CD4-positive, alpha-beta T cell treated with Interleukin-12 subunit alpha and Interleukin-12 subunit beta, for 1 hour (primary cell): ENCODE measurements at places on chromosomes 1 and 21.

GRCh38 chr1:206961668-206962067 lies 8.6 kb downstream of the FCAMR start:
- DNase-seq, result no peak

DNA sequence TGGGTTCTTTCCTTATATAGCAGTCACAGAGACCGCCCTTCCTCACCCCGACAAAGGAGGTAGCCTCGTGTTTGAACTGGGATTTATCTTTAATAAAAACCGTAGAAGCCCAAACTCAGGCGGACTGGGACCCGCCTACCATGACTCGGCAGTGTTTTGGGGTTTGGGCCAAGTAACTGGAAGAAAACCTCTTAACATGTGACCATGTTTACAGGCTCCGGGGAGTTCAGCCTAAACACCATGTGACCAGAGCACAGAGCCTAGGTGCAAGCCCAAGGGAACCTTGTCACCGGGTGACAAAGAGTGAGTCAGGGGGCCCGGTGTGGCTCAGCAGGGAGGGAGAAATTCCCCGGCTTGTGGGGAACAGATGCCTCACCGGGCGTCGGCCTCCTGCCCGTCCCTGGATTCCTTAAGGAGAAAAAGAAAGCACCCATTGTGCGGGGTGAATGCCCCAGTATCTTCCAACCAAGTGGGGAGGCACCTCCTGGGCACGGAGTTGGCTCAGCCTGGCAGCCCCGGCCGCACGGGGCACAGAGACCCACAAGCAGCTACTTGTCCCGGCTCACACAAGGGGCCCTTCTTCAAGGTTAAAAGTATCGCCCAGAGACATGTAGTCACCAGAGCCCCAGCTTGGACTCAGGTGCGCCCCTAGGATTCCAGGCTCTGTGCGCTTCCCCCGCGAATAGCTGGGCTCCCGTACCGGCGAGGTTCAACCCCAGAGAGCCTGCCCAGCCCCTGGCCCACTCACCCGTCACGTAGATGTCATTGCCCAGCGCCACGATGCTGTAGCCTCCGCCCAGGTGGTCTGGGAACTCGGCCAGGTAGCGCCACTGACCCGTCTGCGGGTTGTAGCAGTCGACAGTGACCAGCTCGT lies 1.4 kb downstream of the KLHL21 start:
- peak; percentile 77 for DNase-seq

DNA sequence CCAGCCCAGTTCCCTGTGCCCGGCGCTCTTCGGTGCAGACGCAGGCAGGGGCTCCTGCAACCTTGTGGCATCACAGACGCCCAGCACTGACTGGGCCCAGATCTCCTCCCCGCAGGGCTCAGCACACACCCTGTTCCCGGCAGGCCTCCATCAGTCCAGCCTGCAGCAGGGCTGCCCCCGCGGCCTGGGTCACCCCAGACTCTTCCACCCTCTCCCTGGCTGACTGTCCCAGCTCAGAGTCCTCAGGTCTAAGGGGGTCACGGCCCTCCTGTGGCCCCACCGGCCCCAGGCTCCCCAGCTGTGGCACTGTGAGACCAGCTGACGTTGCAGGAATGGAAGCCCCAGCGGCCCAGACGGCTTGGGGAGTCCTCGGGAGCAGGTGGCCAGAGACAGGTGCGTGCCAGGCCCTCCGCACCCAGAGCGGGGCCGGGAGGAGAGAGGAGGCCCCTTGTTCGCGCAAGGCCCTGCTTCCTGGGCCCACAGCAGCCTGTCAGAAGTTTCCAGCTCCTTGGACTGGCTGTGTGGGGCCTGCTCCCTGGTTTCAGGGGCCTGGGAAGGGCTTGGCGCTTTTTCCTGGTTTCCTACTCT lies 4.2 kb downstream of the B3GALT6 start:
- DNase-seq, result no peak

GRCh38 chr1:14599183-14599791 lies 802 bp downstream of the KAZN start:
- DNase-seq, result no peak

DNA sequence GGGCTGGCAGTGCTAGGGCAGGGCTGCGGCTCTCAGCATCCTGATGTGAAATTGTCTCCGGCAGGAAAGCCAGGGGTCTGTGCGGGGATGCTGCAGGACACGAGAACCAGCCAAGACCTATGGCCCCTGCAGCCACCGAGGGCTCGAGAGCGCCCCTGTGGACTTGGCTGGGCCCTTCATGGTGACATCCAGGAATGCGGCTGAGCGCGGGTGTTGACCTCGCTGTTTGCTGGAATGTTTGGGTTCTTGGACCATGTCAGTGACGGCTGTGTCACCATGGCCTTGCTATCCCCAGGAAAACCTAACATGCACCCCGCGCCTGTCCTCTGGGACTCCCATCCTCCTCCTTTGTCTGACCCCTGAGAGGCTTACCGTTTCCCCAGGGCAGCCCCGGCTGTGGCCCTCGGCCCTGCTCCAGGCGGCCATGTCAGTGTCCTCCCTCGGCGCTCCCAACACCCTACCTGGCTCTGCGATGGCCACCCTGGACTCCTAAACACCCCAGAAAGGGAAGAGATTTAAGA lies 14.3 kb upstream of the C1orf174 start:
- no peak for DNase-seq
